ENCODE measurements at places on chromosomes 12 and 14.

GRCh38 chr14:74856366-74856765, 19.6 kb downstream of the PROX2 start:
- DNase-seq: no peak

DNA sequence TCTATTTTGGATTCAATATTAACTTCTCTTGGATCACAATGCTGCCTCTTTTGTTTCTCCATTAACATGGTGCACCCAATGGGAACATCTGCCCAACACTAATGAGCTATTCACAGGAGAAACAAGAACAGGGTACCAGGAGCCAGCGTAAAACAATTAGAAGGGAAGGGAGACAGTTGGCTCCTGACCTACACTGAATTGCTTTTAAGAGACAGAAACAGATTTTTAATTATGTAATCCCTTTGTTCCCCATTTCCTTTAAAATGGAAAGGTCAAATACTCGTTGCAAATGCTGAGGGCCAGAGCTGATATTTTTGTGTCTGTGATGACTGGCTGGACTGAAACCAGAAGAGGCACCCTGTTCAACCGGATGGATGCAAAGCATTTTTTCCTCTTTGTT, 108.3 kb downstream of the SEC23A start:
- peak; percentile 41 for DNase-seq

- peak; percentile 96 for DNase-seq
Measured at GRCh38 chr14:58747181-58747580, 109.4 kb downstream of the DACT1 start.

DNA sequence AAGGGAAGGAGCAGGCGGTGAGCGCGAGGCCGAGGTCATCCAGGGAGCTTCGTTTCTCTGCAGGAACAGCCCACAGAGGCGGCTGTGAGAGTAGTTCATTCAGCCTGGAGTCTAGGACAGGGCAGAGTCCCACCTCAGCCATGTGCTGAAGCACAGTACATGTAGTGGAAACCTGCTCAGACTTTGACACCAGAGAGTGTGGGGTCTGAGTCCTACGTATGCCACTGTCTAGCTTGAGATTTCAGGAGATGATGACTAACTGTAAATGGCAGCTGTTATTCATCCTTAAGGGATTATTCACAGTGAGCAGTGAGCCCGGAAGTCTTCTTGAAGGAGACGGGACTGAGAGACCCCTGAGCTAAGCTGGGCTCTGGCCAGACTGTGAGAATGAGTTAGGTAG, 938 bp upstream of the SLC6A13 start:
- DNase-seq: peak; percentile 28

DNA sequence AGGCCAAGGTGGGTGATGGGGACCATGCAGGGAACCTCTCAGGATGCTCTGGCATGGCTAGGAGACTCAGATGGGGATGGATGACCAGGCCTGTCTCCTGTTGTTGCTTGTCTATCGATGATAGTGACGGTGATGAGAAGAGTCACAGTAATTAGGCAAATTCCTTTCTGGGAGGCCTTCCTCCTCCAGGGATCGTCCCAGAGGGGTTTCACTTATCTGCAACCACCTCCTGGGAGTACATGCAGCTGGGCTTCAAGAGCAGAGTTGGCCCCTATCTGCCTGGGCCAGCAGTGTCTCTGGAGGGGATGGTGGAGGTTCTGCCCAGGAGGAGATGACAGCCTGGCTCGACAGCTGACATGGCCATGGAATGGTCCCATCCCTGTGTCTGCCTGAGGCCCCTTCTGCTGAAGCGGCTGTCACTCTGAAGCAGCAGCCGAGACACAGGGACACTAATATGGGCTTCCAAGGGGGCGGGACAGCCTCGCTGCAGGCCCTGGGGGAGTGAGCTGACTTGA, 27.5 kb upstream of the OAS1 start:
- no peak for DNase-seq

GRCh38 chr12:82867762-82868500, 181.2 kb downstream of the TMTC2 start:
- no peak for DNase-seq

GRCh38 chr12:101784376-101784775, 45.1 kb upstream of the SYCP3 start:
- DNase-seq: no peak

DNA sequence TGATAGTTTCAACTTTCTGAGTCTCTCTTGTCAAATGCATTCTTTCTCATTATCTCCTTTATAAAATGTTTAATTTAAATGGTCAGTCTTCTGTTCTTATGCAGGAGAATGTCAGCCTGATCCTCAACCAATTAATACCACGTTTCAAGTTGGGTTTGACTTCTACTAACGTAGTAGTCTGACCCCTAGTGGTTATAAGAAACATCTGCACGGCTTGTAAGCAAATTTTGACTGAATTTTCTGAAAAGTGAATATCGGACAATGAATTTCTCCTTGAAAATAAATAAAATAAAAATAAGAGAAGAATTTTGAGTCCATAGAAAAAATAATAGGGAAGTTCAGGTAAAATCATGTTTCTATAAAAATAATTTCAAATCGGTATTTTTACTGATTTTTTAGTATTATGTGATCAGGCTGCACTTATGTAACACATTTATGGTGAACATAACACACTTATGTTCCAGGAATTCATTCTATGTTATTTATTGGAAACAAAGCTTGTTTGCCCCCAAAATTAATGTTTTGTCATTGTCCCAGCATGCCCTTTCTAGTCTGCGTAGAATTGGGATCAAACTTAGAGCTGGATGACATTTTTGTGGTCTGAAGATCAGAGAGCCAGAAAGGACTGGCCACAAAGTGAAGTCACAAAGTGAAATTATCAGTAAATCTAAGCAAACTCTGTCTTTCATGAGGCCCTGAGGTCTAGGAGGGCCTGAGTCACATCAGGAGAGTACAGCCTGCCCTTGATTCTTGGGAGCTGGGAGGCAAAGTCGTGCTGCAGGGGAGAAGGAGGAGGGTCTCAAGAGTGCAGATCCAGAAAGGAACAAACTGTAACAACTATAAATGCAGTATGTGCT, 101.2 kb upstream of the STXBP6 start:
- peak; percentile 75 for DNase-seq

Data from fibroblast of pulmonary artery (primary cell).